ENCODE measurements at places on chromosomes 2 and 18.

DNA sequence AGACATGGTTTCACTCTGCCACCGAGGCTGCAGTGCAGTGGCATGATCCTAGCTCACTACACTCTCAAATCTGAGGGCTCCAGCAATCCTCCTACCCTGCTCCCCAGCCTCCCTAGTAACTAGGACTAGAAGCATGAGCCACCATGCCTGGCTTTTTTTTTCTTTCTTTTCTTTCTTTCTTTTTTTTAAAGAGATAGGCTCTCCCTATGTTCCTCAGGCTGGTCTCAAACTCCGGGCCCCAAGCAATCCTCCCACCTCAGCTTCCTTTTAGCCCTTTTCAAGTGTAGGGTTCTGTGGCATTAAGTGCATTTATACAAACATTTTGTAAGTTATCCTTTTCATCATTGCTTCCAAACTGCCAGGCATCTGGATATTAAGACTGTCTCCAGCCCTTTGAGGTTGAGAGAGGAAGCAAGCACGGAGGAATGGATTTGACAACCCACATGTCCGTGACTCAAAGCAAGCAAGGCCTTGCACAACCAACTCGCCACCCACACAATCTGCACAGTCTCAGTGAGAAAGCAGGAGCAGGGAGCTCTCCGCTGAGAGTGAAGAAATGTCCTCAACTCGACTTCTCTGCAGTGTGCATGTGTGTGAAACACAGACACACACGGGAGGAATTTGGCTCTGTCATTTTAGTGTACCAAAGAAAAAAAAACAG, 65.6 kb downstream of the ATP8B1 start:
- peak; percentile 29 for DNase-seq

DNA sequence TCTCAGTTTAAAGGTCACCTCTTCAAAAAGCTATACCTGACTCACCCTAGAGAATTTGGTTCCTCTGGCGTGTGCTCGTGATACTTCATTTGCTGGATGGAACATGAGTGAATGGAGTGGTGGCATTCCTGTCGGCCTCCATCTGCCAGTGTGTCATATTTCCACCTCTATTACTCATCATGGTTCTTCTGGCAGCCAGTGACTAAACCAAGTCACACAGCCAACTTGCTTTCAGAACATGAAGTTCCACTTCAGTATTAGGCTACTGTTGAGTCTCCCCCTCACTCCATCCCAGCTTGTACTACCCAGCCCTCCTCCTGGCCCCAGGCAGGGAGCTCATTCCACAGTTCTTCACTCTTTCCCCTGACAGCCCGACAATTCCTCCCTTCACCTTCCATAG, 169.8 kb downstream of the MREG start:
- no peak for DNase-seq

DNA sequence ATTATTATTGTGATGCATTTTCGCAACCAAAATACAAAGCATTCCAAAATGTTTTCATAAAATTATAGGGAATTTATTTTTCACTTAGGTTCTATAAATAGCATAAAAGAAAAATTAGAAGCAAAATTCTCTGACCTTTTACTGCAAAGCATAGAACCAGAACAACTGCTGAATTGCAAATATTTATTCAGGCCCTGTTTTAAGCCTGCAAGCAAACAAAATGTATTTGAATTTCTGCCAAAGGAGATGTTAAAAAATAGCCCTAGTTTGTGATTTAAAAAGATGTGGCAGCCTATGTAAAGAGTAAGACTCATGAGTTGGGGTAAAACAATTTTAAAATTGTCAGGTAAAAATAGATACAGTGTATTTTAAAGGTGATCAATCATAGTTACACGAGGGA, 138.1 kb downstream of the KCNJ3 start:
- DNase-seq, result no peak

- no peak for DNase-seq
These were observed 161.0 kb downstream of the RNF152 start for GRCh38 chr18:61731693-61732376.

GRCh38 chr2:25912851-25913695, 34.8 kb upstream of the ASXL2 start:
- DNase-seq, result no peak

- no peak for DNase-seq
These were observed 29.1 kb upstream of the SELENOI start for GRCh38 chr2:26316845-26317244.

- DNase-seq, result no peak
These were observed 41.5 kb upstream of the EPC2 start for GRCh38 chr2:148602885-148603561.

DNA sequence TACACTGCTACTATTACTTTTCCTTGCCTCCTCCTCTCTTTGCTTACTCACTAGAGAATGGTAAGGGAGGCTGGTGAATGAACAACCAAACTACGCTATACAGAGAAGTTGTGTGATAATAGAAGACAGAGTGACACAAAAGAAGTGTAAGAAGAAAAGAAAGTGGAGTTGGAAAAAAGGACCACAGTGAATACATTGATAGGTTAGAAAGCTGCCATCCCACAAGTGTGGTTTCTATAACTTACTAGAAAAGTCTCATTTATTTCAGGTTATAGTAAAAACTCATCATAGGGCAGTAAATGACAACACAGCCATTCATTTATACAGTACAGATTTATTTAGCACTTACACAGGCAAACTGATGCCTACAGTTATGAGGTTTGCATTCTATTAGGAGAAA, 77.3 kb downstream of the TTC21B start:
- DNase-seq, result no peak

- DNase-seq, result no peak
These were observed 27.4 kb upstream of the CCNYL1 start for GRCh38 chr2:207683879-207684627.

DNA sequence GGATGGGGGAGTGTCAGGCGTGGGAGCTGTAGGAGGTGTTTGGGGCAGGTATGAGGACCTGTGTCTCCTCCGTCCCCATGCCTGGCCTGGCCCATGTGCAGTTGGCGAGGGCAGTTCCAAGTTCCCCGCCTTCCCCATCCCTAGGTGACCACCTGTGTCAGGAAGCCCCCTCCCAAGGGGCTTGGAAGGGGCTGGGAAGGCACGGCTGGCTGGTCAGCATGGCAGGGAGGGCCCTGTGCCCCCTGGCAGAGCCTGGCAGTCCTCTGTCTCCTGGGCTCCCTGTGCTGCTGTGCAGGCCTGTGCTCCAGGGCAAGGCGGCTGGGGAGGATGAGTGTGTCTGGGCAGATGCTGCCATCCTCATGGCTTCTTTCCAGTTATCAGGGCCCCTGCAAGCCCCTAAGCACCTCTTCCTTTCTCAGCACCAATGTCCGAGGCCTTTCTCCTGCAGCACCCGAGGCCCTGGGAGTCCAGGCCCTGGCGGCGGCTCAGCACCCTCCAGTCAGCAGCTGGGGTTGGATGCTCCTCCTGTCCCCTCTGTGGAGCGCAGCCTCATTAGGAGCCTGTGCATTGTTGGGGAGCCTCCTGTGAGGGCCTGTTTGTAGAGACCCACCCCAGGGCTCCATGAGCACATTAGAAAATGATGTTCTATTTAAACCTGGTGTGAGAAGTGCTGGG, 101.7 kb downstream of the FAM210A start:
- peak; percentile 11 for DNase-seq

DNA sequence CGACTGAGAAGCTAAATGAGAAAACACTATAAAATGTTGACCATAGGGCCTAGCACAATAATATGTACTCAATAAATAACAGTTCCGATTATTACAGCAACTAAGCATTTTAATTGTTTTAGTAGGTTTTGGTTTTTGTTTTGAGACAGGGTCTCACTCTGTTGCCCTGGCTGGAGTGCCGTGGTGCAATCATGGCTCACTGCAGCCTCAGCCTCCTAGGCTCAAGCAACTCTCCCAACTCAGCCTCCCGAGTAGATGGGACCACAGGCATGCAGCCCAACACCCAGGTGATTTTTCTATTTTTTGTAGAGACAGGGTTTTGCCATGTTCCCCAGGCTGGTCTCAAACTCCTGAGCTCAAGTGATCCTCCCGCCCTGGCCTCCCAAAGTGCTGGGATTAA, 54.1 kb downstream of the ESCO1 start:
- no peak for DNase-seq

DNA sequence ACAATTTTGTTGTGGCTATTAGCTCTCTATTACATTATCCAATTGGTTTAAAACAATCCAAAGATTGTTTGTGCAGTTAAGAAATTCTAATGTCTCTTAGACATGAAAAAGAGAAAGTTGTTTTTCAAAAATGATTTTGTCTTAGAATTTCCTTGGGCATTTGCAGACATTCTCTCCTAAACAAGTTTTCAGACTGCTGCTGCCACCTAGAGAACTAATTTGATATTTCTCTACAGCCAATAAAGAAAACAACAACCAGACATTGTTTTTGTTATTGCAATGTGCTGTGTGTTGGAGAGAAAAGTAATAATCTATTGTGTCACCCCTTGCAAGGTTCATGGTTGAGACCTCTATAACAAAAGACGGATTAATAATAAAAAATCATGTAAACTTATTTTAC, 119.0 kb upstream of the SYT4 start:
- DNase-seq, result no peak

DNA sequence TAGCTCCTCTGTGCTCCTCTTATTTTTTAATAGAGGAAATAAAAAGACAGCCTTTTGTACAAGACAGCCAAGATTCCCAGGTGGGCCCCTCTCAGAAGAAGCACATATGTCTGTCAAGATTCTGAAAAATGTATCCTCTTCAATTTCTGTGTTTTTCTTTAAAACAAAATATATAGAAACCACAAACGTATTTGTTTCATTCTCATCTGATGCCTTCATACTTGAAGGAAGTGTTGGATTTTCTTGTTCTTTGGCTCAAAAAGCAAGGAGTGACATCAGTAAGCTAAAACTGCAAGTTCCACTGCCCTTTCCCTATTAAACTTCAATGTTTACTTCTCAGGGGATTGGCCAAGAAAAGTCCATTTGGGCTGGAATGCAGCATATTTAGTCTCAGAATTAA, 193.8 kb upstream of the OSR1 start:
- DNase-seq, result no peak

DNA sequence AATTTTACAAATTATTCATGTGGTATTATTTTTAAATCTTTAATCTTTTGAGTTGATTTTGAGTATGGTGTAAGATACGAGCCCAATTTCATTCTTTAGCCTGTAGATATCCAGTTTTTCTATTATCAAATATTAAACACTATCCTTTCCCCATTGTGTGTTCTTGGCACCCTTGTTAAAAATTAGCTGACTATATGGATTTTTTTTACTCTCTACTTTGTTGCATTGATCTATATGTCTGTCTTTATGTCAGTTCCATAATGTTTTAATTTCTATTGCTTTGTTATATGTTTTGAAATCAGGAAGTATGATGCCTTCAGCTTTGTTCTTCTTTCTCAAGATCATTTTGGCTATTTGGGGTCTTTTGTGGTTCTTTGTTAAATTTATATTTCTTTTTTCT, 80.9 kb upstream of the ZNF804A start:
- no peak for DNase-seq

DNA sequence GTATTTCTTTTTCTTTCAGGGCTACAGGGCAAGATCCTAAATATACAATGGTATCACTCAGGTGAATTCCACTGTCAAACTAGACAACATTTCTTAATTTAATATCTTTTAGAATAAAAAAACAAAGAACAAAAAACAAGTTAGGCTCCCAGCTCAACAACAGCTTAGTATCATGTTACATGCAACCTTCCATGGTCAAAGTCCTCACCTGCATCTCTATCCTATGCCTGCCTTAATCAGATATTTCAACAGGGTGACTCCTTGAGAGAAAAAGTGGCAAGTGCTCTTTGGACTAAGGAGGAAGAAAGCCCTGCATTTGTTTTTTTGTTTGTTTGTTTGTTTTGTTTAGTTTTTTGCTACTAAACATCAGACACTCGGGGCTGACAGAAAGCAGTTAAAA, 50.2 kb downstream of the WDFY1 start:
- no peak for DNase-seq

DNA sequence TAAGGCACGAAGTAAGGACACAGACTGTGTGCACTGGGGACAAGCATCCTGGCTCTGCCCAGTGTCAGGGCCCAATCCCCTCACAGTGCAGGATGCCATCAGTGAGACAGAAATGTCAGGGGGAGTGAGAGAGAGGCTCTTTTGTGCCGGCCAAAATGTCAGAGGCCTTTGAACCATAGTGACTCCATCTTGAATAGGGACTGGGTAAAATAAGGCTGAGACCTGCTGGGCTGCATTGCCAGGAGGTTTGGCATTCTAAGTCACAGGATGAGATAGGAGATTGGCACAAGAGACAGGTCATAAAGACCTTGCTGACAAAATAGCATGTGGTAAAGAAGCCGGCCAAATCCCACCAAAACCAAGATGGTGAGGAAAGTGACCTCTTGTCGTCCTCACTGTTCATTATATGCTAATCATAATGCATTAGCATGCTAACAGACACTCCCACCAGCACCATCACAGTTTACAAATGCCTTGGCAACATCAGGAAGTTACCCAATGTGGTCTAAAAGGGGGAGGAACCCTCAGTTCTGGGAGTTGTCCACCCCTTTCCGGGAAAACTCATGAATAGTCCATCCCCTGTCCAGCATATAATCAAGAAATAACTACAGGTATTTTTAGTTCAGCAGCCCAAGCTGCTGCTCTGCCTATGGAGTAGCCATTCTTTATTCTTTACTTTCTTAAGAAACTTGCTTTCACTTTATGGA, 337.4 kb downstream of the LPIN1 start:
- peak; percentile 35 for DNase-seq

- no peak for DNase-seq
These were observed 283.3 kb downstream of the NRXN1 start for GRCh38 chr2:50748671-50749070.

- no peak for DNase-seq
These were observed 164.8 kb upstream of the KLHL14 start for GRCh38 chr18:32937597-32937996.

DNA sequence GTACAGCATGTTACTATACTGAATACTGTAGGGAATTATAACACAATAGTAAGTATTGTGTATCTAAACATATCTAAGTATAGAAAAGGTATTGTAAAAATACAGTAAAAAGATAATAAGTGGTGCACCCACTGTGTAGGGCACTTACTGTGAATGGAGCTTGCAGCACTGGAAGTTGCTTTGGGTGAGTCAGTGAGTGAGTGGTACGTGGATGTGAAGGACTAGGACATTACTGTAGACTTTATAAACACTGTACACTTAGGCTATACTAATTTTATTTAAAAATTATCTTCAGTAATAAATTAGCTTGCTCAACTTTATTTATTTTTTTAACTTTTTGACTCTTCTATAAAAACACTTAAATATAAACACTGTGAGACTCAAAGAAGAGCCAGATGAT, 82.6 kb downstream of the MTA3 start:
- DNase-seq, result no peak

DNA sequence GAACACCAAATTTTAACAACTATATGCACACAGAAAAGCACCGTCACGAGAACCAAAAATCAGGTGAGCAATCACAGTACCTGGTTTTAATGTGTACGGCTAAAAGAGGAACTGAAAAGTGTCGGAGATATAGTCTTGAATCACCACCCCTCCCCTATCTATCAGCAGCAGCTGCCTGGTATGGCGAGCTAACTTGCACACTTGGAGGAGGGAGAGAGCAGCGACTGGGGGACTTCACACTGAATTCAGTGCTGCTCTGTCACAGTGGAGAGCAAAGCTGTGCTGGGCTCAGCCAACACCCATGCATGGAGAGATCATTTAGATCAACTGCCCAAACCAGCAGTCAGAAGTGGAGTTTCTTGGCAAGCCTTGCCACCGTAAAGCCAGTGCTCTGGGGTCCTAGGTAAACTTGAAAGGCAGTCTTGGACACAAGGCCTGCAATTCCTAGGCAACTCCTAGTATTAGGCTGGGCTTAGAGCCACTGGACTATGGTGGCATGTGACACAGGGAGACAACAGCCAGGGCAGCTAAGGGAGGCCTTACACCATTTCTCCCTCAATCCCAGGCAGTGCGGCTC, 89.2 kb upstream of the CD226 start:
- no peak for DNase-seq

Measured in right hindlimb (tissue), 1 donor.